ENCODE measurements at places on chromosomes 3 and 15.

DNA sequence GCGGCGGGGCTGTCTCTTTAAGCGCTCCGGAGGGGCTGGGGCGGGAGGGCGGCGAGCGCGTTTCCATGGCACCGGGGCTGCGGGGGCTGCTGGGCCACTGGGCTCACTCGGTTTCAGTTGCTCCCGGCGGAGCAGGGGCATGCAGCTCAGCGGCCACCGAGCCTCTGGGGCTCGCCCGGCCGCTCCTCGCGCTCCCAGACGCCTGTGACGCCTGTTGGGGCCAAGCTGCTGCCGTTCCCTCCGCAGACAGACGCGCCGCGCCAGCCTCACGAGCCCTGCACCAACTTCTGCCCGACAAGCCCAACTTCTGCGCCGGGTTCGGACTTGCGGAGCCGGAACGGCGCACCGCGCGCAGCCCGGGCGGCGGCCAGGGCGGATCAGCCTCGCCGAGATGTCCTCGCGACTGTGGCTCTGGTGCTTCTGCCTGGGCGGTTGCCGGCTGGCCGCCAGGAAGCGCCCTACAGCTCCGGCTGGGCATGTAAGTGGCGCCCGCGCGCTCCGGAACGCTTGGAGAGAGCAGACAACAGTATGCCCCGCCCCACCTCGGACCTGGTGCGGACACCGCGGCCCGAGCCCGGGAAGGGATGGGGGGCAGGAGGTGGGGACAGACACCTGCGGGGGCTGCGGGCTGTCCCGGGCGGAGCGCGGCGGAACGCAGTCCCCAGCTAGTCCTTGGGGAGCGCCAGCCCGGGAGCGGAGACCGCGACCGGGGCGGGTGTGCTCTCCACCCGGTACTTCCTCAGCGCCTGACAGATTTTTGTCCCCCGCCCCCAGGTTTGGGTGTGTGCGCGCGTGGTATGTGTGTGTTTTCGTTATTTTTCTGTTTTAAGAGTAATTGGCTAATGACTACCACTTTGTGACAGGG, 154.1 kb upstream of the GOLIM4 start:
- no peak for DNase-seq

DNA sequence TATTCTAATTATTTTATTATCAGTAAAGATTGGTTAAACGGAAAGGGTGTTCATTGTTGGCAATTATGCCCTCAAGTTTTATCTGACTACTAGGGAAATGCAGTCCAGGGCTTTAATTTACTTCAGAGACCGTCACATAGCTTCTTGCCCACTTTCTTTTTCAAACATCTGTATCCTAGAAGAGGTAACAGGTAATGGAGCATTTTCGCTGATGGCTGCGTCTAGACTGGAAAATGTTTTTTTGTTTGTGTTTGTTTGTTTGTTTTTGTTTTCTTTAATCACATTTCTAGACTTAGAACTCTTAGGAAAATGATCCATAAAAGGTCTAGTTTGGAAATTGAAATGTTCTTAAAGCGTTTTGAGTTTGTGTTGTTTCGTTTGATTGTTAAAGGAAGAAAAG, 71.4 kb downstream of the ANXA2 start:
- DNase-seq = no peak

- no peak for DNase-seq
Measured at GRCh38 chr3:191330530-191331048, 263 bp upstream of the UTS2B start.

DNA sequence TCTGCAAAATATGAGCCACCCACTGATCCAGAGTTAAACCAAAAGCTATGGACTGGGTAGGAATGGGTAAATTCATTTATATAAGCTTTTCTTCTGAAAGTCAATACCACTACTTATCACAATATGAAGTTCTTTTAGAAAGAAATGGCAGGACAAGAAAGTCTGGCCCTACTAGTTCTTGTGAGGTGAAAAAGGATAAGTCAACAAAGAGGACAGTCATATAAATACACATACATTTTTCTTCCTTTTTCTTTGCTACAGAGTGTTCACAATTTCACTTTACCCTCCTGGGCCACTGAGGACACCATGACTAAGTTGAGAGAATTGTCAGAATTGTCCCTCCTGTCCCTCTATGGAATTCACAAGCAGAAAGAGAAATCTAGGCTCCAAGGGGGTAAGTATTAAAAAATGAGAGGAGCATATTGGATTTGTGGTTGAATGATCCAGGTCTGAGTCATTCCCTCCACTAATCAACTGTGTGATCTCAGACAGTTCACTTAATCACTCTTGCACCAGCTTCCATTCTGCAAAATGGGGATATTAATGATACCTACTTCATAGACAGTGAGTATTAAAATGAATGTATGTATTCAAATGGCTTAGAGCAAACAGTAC, 27.6 kb downstream of the ACP3 start:
- DNase-seq = no peak

DNA sequence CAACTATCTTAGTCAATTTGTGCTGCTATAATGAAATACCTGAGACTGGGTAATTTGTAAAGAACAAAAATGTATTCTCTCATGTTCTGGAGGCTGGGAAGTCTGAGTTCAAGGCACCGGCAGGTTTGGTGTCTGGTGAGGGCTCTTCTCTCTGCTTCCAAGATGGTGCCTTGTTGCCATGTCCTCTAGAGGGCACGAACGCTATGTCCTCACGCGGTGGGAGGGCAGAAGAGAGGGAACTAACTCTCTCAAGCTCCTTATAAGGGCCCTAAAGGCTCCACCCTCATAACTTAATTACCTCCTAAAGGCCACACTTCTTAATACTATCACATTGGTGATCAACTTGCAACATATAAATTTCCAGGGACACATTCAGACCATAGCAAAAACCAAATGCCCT, 108.4 kb downstream of the ADAMTSL3 start:
- no peak for DNase-seq
